ENCODE measurements at places on chromosomes 13 and 19.

DNA sequence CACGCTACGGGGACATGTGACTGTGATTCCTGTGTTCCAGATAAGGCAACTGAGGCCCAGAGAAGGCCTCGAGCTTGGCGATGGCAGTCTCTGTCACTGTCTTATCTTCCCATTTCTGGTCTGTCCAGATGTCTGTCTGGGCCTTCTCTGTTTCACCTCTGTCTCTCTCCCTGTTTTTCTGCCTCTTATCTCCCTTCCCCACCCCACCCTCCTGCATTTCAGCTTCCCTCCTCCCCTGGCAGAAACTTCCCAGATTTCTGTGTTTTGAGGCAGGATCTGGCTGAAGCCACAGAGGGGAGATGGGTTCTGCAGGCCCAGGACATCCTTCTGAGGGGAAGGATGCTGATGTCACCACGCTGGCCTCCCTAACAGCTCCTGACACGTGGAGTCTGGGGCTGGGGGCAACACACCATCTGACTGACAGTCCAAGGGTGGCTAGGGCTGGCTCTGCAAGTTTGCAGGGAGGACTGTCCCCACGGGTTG is 14.4 kb downstream of the PAK4 start:
- no peak for DNase-seq

- no peak for DNase-seq
These were observed 19.9 kb downstream of the CEBPG start for GRCh38 chr19:33393286-33394005.

- DNase-seq: no peak
These were observed 14.5 kb downstream of the MED25 start for GRCh38 chr19:49832556-49832955.

DNA sequence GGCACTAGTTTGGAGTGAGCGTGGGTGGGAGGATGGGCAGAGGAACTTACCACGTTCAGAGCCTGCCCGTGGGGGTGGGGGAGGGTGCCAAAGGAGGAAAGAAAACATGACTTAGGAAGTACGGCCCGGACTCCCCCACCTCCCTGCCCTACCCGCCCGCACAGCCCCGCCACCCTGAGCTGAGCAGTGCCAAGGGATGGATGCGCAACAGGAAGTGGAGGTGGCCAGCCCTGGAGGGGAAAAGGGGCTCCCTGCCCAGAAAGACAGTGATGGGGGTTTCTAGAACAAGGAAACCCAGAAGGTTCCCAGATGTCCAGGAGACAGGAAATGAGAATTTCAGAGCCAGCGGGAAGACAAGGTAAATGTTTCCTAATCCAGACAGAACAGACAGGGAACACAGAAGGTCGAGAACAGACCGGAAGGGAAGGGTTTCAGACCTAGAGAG is 6.3 kb downstream of the TEAD2 start:
- no peak for DNase-seq

GRCh38 chr19:46296722-46297461 is at the start of gene HIF3A:
TSS of gene HIF3A (plus strand) at chr19:46297042. CDS start at chr19:46297077, 35 bp downstream.
- DNase-seq: no peak

DNA sequence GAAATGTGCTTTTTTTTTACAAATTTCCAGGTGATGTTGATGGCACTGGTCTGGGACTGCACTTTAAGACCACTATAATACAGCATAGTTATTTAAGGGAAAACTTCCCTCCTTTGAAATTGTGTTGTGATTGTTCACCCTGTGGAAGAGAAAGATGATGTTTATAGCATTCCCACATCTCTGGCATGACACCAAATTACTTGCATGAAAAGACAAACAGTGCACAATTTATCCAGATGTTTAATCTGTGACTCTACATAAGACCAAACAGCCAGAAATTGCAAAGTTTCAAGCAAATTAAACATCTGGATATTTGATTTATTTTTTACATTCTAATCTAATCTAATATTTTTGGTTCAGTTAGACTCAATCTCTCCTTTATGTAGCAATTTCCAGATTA is 51.6 kb downstream of the UFM1 start:
- DNase-seq: no peak

- no peak for DNase-seq
These were observed 14.8 kb downstream of the AXL start for GRCh38 chr19:41233748-41234240.

Data from stimulated activated CD8-positive, alpha-beta memory T cell treated with anti-CD3 and anti-CD28 coated beads, Interleukin-4, amount 100 ng/mL, for 1 hour (primary cell).